ENCODE measurements at places on chromosomes 5 and 9. TPM values are rescaled to one million over a fixed set of nuclear protein-coding genes. Genes with fewer than 3 reads are reported as not detected.

LEAP2 gene
- 2.3 TPM for total RNA-seq

MROH2B gene
- not detected for total RNA-seq

SARDH gene
- total RNA-seq = 2.3 TPM

PCDHGA3 gene
- total RNA-seq = 3.0 TPM

TEK gene
- 21.3 TPM for total RNA-seq

All from omental fat pad (tissue), 4 donors.